DND-41 (cell line): ENCODE measurements at places on chromosomes 7 and 10.
A peak's percentile ranks its signal among the peaks of the same experiment; 100 is the strongest.

DNA sequence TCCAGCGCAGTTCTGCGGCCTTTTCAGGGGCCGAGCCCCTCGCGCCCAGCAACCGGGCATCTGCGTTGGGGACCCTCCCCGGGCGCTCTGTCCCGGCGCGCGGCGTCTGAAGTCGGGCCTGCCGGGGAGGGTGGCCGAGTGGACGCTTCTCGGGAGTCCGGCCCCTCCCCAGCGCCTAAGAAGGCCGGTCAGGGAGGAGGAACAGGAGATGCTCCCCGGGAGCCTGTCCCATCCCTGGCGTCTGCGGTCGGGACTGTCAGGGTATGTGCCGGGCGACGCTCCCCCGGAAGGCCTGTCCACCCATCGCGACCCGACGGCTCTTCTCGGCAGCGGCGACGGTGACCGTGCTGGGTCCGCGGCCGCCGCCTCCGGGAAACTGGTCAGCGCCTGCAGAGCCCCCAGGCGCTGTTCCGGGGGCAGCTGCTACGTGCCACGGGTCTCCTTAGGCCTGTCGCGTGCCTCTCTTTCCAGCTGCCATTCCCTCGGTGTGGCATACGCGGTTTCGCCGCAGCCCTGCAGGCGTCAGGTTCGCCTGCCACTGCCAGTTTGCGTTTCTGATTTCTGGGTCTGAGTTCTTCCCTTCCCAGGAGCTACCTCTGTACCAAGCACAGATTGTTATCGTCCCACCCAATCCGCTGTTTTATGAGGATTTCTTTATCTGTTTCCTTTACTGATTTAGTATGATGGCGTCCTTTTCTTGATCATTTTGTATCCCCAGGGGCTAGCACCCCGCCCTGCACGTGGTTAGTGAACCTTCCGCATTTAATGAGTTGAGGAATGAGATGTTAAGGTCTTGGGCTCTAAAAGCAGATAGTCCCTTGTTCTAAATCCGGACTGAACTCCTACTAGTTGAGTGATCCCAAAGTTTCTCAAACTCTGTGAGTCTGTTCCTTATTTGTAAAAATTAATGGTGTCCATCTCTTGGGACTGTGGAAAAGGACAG lies 782 bp downstream of the IFIT5 start:
- H3K27ac ChIP-seq: peak overlapping the region; percentile 92
- H3K4me3 ChIP-seq: peak overlapping the region; percentile 87
- H3K4me1 ChIP-seq: peaks cover 67% of the 10 kb centered on the region
- DNase-seq: peak; percentile 58
- peaks cover 13% of the 10 kb centered on the region for H3K36me3 ChIP-seq
- H3K27me3 ChIP-seq: no peaks in the 10 kb centered on the region

GRCh38 chr10:12130237-12130872 lies 878 bp downstream of the SEC61A2 start:
- H3K4me1 ChIP-seq: peaks cover 26% of the 10 kb centered on the region
- DNase-seq: peak; percentile 37
- peak overlapping the region; percentile 70; the same call in 1 of the 2 replicates for H3K27ac ChIP-seq
- peaks cover 14% of the 10 kb centered on the region; the same call in 1 of the 2 replicates for H3K36me3 ChIP-seq
- peak overlapping the region; percentile 86 for H3K4me3 ChIP-seq

- no peaks in the 10 kb centered on the region for H3K4me1 ChIP-seq
- no peaks in the 10 kb centered on the region for H3K27me3 ChIP-seq
- no peak overlapping the region for H3K27ac ChIP-seq
- no peak overlapping the region for H3K4me3 ChIP-seq
- no peak for DNase-seq
Measured at GRCh38 chr7:107594961-107595737, 15.1 kb downstream of the BCAP29 start.

DNA sequence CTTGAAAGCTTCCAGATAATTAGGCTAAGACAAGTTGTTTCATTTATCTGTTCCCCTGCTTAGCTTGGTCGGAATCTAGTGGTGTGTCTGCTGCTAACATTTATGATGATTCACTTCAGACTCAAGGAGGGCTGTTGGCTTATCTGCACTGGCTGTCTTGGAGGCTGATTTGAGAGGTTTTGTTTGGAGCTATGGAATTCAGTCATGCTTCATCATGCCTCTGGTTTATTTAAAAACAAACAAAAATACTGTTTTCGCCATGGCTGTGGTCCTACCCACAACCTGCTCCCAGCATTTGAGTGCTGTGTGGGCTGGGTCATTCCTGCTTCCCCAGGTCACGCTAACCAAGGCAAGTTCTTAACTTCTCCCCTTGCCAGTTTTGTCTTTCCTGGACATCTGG lies 11.7 kb upstream of the ARPC1B start:
- H3K36me3 ChIP-seq: peaks cover 87% of the 10 kb centered on the region
- H3K4me3 ChIP-seq: no peak overlapping the region
- H3K4me1 ChIP-seq: no peaks in the 10 kb centered on the region
- no peaks in the 10 kb centered on the region for H3K27me3 ChIP-seq
- no peak for DNase-seq

DNA sequence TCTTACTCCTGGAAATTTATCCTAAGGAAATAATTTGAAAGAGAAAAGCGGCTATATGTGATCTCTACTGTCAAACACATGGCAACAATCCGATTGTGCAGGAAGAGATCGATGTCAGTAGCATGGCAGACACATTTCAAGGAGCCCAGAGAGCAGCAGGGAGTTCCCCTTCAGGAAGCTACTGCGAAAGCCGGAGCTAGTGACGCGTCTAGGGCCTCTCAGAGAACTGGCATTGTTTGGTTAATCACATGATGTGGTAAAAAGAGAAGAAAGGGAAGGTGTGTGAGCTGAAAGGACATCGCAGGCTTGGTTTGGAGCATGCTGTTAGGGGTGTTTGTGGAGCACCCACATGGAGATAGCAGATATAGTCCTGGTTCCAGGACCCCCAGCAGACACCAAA lies 74.9 kb downstream of the BEND7 start:
- H3K4me1 ChIP-seq: no peaks in the 10 kb centered on the region
- H3K27ac ChIP-seq: no peak overlapping the region
- peaks cover 23% of the 10 kb centered on the region for H3K27me3 ChIP-seq
- no peaks in the 10 kb centered on the region for H3K36me3 ChIP-seq

GRCh38 chr10:118374404-118374803 lies 32.3 kb upstream of the FAM204A start:
- H3K27ac ChIP-seq: no peak overlapping the region
- H3K27me3 ChIP-seq: peaks cover 23% of the 10 kb centered on the region
- no peak for DNase-seq
- no peaks in the 10 kb centered on the region for H3K4me1 ChIP-seq
- H3K36me3 ChIP-seq: no peaks in the 10 kb centered on the region

DNA sequence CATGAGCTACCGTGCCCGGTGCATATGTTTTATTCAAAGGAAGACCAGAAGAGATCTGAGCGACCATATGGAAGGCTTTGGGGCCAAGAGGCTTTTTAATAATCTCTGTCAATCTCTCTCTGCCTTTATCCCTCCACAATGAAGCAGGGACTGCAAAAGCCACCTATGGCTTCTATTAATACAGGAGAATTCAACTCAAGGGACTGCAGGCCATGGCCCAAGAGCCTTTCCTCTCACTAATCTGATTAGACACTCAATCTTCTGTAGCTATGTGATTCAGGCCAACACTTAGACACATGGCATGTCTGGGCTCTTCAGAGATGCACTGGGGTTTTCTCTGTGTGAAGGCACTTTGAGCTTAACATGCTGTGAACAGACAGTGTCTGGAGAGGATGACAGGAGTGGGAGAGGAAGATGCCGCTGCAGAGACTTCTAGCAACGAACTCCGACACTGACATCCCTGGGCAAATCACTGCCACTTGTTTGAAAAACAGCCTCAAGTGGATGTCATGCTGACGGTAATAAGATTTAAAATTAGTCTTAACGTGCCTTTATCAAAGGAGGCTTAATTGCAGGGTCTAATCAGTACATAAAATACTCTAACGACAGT lies 114.4 kb upstream of the AOAH start:
- H3K27me3 ChIP-seq: no peaks in the 10 kb centered on the region
- no peaks in the 10 kb centered on the region for H3K36me3 ChIP-seq
- no peak overlapping the region for H3K4me3 ChIP-seq
- no peaks in the 10 kb centered on the region for H3K4me1 ChIP-seq
- H3K27ac ChIP-seq: no peak overlapping the region

DNA sequence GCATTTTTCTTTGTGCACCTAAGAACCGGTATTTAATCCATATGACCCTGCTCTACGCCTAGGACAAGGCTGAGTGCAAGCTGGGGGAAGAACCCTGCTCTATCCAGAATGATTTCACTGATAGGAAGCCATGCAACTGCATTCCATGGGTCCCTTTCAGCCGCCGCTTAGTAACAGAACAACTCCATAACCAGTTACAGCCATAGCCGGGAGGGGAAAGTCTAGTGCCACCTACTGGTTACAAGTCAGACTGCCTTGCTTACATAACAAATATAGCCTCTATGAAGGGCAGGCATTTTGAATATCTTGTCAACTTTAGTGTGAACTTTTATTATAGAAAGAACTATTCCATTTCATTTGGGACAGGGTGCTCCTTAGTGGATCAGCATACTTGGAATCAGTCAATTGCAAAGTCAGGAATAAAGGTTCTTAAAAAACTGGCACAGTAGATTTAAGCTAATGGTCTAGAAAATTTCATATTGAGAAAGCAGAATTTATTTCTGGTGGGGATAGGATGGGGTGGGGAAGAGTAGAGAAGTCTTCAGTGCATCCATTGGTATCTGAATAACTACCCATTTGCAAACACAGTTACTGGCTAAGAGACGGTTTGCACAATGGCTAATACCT lies 521.7 kb downstream of the ADRA2A start:
- no peak overlapping the region for H3K4me3 ChIP-seq
- no peaks in the 10 kb centered on the region for H3K36me3 ChIP-seq
- no peaks in the 10 kb centered on the region for H3K27me3 ChIP-seq
- H3K4me1 ChIP-seq: no peaks in the 10 kb centered on the region

GRCh38 chr7:143205560-143206293 lies 16.1 kb upstream of the TAS2R40 start:
- H3K27ac ChIP-seq: peak overlapping the region; percentile 90
- H3K36me3 ChIP-seq: no peaks in the 10 kb centered on the region
- peak overlapping the region; percentile 49 for H3K4me3 ChIP-seq
- peak; percentile 83 for DNase-seq
- H3K4me1 ChIP-seq: peaks cover 23% of the 10 kb centered on the region

DNA sequence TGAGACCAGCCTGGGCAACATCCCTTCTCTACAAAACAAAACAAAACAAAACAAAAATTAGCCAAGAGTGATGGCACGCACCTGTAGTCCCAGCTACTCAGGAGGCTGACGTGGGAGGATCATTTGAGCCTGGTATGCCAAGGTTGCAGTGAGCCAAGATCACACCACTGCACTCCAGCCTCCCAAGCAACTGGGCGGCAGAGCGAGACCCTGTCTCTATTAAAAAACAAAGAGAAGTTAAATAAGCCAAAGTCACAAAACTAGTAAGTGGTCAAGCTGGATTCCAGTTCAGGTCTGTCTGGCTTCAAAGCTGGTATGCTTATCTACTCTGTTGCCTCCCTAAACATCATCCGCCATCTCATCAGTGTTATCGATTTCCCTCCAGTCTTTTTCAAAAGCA lies 110.8 kb downstream of the ARID5B start:
- DNase-seq: no peak
- no peak overlapping the region for H3K27ac ChIP-seq
- H3K27me3 ChIP-seq: no peaks in the 10 kb centered on the region
- no peaks in the 10 kb centered on the region for H3K36me3 ChIP-seq

DNA sequence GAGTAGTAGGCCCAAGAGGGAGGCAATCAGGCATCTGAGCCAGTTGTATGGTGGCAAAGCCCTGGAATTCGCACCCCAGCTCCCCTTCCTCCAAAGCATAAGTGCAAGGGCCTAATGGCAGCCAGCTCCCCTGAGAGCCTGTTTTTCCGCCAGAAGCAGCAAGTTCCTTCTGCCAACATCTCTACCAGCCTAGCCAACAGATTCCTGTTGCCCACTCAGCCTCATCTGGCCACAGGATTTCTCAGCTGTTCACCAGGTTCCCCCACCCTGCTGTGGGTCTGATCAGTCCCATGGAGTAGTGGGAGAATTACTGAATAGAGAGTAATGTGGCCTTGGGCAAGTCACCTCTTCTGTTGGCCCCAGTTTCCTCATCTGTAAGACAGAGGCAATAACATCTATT lies 186.2 kb upstream of the PDE1C start:
- H3K4me3 ChIP-seq: no peak overlapping the region
- no peak overlapping the region for H3K27ac ChIP-seq
- DNase-seq: no peak
- H3K4me1 ChIP-seq: no peaks in the 10 kb centered on the region
- no peaks in the 10 kb centered on the region for H3K27me3 ChIP-seq
- no peaks in the 10 kb centered on the region for H3K36me3 ChIP-seq

- H3K4me3 ChIP-seq: no peak overlapping the region
- H3K27me3 ChIP-seq: no peaks in the 10 kb centered on the region
- H3K27ac ChIP-seq: no peak overlapping the region
- no peaks in the 10 kb centered on the region for H3K36me3 ChIP-seq
- no peak for DNase-seq
Measured at GRCh38 chr7:112152186-112152585, 54.0 kb downstream of the DOCK4 start.

DNA sequence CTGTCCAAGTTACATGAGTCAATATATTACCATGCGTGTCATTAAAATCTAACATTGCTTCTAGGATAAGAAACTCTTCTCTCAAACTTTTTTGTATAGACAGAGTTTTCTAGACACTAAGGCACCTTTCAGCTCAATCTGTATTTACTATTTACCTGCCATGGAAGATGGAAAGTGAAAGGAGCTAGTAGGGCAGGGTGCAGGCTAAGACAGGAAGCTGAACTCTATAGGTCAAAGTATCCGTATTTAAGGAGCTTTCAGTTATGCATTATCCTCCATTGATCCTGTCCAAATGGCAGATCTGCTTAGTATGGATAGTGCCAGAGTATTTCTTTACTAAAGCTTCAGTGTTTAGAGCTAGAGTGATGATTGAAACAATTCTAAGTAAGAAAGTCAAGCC lies 612.8 kb downstream of the IPMK start:
- no peaks in the 10 kb centered on the region for H3K36me3 ChIP-seq
- H3K4me3 ChIP-seq: no peak overlapping the region

DNA sequence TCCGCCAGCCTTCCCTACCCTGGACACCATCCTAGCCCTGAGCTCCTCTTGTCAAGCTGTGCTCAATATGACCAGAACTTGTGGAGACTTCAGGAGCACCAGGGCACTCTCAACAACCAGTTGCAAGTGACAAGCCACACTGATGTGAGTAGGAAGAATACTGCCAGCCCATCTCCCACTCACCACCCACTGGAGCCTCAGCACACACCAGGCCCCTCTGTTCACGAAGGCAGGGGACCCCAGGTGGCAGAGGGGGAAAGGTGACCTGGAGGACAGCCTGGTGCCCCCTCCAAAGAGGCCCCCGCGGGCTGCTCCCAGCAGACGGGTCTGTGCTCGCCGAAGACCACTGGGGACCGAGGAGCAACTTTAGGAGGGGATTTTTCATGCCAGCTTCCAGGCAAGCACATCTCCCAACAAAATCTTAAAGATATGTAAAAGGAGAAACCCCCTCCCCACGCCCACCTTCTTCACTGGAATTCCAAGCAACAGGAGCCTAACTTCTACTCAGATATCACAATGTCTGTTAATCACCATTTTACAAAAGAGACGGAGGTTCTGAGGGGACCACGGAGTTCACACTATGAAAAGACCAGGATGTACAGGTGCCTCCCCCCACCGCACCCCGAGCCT lies 1.0 kb downstream of the MMD2 start:
- no peaks in the 10 kb centered on the region for H3K4me1 ChIP-seq
- no peak overlapping the region for H3K27ac ChIP-seq
- no peaks in the 10 kb centered on the region for H3K36me3 ChIP-seq
- no peaks in the 10 kb centered on the region for H3K27me3 ChIP-seq
- DNase-seq: no peak
- H3K4me3 ChIP-seq: no peak overlapping the region

GRCh38 chr10:1395025-1395480 lies 338.9 kb downstream of the WDR37 start:
- H3K4me3 ChIP-seq: no peak overlapping the region
- H3K27me3 ChIP-seq: no peaks in the 10 kb centered on the region
- no peaks in the 10 kb centered on the region for H3K4me1 ChIP-seq
- no peak overlapping the region for H3K27ac ChIP-seq
